Dermis blood vessel endothelial cell (primary cell): ENCODE measurements at places on chromosomes 6 and 20. TPM values are rescaled to one million over a fixed set of nuclear protein-coding genes. Genes with fewer than 3 reads are reported as not detected.

ACSS1 gene
- total RNA-seq = 39.6 and 52.1 TPM in 2 replicates

PTK6 gene
- under 0.01 and 0.05 TPM in 2 replicates for total RNA-seq

OPN5 gene
- total RNA-seq = not detected in 2 replicates

HLA-DQA2 gene
- total RNA-seq = not detected in 2 replicates

TNFRSF6B gene
- 16.8 and 22.0 TPM in 2 replicates for total RNA-seq

RIPOR2 gene
- under 0.01 TPM in 1 of 2 replicates, not detected in the other for total RNA-seq

SIRPD gene
- total RNA-seq = not detected in 2 replicates
